ENCODE measurements at places on chromosomes 12 and 14.
A peak's percentile ranks its signal among the peaks of the same experiment; 100 is the strongest.

DNA sequence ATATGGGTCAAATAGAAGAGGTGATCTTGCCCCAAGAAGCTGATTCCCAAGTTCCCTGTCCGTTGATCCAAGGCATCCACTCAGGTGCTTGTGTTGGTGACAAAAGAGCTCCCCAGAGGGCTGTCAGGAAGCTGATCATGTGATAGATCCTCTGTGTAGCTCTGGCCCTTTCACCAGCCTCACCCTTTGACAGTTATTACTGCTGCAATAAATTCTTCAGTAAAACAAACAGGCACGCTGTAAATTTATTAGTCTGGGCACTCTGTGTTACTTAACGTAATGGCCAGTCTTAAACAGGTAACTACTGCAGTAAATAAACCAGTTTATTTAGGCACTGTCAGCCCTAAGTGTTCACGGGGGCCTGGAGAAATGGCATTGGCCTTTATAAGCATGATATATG, 473.9 kb downstream of the BCL11B start:
- DNase-seq = no peak

DNA sequence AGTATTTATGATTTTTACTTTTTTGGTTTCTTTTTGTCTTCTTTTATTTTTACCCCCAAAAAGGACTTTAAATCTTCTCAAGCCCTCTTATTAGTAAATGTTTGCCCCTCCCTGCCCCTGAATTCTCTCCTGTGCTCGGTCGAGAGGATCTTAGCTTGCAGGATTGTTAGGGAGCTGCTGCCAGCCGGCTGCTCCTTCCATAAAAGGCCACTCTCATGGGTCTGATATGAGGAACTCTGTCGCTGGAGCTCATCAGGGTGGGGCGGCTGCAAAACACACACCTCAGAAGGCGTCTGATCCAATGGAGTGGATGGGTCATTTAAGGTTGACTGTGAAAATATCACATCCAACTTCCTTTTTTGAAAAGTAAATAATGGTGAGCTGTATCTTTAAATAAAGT, 8.5 kb downstream of the LTBR start:
- no peak for DNase-seq

DNA sequence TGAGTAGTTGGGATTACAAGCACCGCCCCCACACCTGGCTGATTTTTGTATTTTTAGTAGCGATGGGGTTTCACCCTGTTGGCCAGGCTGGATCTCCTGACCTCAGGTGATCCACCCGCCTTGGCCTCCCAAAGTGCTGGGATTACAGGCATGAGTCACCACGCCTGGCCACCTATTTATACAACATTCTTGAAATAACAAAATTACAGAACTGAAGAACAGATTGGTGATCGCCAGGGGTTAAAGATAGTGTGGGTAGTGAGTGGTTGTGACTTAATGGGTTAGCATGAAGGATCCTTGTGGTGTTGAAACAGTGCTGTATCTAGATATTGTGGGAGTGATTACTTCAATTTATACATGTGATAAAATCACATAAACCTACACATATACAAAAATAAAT, 7.4 kb downstream of the GLIPR1L1 start:
- no peak for DNase-seq

GRCh38 chr14:75121552-75121951, 5.3 kb downstream of the NEK9 start:
- no peak for DNase-seq

- no peak for DNase-seq
Observed at GRCh38 chr12:50062728-50063460, 5.5 kb downstream of the ASIC1 start.

GRCh38 chr14:85060121-85060520, 469.8 kb upstream of the FLRT2 start:
- no peak for DNase-seq

GRCh38 chr12:93176610-93177126, 201.1 kb upstream of the NUDT4 start:
- DNase-seq = no peak

DNA sequence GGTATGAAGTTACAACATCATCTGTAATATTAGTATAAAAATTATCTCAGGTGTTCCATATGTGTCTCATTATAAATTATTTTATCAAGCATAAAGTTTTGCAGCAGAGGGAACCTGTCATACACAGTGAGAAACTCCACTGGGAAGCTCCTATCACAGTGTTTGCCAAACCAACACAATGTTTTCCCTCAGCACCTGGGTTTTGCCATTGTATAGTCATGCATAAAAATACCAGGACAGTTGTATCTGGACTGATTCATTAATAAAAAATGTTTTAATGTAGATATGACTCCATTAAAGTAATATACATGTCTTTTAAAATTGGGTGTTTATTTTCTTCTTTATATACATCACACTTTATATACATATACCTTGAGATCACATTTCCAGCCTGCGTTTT, 56.6 kb downstream of the METTL25 start:
- no peak for DNase-seq

DNA sequence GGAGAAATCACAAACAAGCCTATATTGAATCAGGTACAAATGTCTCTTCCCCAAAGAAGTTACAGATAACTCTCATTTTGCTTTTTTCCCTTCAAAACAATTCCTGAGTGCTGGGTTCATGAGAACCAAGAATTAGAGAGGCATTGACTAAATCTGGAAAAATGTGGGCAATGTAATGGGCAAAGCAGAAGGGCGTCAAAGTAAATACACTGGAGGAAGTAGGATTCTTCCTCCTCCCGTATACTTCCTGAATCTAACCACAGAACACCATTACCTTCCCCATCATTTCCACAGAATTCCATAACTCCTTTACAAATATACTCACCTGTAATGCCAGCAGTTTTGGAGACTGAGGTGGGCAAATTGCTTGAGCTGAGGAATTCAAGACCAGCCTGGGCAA, 3.0 kb upstream of the RBMS2 start:
- DNase-seq = no peak

- DNase-seq = no peak
Observed at GRCh38 chr12:78208092-78208491, 377.4 kb downstream of the NAV3 start.

DNA sequence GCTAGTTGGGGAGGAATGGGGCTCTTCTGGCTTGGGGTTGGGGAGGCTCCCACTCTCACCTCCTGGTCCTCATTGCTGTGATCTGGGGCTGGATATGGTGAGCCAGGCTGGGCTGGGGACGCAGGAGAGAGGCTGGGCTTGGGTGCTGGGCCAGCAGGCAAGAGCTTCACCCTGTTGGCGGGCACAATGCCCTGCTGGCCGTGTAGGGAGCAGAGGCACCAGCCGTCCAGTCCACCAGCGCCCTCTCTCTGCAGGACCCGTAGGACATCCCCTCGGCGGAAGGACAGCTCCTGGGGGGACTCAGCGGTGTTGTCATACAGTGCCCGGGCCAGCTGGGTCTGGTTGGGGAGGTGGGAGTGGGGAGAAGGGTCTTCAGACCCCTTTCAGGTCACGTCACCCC, 4.5 kb downstream of the EFS start:
- DNase-seq = no peak

- DNase-seq = no peak
Observed at GRCh38 chr12:106197906-106198623, 49.8 kb downstream of the CKAP4 start.

- no peak for DNase-seq
Observed at GRCh38 chr14:76514213-76514998, 138.5 kb downstream of the ESRRB start.

DNA sequence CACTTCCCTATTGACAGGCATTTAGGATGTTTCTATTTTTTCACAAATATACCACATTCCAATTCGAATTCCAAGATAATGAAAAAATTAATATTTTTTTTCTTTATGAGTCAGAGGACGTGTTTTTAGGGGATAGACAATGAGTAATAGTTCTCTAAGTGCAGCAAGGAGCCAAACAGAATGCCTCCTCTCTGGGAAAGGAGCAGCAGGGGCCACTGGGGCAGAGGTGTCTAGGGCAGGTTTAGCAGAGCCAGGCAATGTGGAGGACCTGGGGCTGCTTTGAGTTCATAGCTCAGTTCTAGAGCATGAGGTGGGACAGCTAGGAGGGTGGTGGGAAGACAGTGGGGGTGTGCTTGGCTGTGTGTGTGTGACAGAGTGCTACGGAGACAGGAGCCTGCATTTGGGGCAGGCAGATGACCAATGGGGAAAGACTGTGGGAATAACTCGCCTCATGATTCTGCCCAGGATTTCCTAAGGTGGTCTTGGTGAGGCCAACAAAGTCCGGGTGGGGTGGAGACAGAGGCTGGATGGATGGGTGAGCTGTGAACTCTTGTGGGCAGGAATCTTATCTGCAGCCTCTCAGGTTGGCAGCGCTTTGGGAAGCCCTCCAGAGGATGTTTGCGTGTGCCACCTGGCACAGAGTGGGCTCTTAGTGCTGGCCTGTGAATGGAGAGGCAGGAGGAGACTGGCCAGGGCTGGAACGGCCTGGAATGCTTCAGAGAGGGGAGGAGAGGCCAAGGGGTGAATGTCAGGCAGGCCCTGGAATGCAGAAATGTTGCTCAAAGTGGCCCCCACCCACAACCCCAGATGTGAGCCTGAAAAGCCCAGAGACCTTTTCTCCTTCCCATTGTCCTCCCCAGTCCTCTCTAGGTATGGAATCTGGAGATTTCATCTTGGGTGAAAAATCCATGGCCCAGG, 2.4 kb upstream of the KRT7 start:
- no peak for DNase-seq

GRCh38 chr12:117622741-117623140, 261.3 kb upstream of the NOS1 start:
- DNase-seq = no peak

DNA sequence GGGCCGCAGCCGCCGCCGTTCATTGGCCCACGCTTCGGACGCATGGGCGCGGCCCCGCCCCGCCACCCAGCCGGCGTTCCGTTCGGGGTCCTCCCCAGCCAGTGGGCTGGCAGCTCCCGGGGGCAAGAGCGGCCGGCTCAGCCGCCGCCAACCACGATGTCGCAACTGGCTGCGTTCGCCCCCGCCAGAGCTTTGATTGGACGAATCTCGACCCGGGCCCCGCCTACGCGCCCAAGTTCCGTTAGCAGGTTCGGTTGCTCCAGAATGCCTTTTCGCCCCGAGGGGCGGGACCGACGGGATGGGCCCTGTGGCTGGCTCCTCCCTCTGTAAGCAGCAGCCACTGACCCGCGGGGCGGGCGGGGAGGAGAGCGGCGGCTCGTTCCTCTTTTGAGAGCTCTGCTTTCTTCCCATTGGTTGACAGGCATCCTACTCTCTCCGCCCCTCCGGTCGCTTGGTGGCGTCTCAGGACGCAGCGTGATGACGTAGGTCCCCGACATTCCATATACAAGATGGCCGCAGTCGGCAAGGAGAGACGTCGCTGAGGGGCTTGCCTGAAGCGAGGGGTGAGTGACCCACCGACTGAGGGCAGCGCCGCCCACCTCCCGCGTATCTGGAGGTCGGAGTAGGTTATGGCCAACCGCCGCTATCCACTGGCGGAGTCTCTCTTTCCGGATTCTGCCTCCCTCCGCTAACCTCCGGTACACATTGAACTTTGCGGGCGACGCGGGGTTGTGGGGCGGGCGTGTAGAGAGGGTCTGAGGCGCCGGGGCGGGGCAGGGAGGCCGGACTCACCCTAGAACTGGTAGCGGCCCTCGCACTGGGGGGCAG, at the start of gene CCNK:
Gene CCNK (plus strand): TSS at position 493 of the 828 bp plus-strand sequence. CDS start 11,269 bp downstream, outside the sequence.
- DNase-seq = peak; percentile 87

GRCh38 chr12:111971800-111972199, 41.2 kb downstream of the TMEM116 start:
- no peak for DNase-seq

- DNase-seq = no peak
Observed at GRCh38 chr12:44459569-44459968, 416.5 kb downstream of the NELL2 start.

- DNase-seq = no peak
Observed at GRCh38 chr12:115597157-115597712, 680.3 kb downstream of the MED13L start.

DNA sequence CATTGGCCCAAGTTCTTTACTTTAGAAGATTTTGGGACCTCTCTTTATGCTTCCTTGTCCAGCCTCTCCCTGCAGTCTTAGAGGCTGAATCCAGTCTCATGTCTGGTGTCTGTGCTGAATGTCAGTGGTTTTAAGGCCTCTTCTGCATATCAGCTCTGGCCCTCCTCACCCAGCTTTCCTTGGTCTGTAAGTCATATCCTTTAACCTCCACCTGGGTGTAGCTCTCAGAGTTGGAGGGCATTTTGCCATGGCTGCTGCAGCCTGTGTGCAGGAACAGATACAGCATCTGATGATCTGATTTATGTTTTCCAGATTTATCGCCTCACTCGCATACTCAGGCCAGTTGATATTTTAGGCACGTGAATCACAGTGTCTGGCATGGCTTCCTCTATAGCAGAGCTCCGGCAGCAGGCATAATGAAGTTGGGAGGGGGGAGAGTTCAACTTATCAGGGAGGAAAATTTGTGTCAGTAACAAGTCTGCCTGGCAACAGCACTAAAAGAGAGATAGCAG, 335.0 kb downstream of the PCNX1 start:
- no peak for DNase-seq

DNA sequence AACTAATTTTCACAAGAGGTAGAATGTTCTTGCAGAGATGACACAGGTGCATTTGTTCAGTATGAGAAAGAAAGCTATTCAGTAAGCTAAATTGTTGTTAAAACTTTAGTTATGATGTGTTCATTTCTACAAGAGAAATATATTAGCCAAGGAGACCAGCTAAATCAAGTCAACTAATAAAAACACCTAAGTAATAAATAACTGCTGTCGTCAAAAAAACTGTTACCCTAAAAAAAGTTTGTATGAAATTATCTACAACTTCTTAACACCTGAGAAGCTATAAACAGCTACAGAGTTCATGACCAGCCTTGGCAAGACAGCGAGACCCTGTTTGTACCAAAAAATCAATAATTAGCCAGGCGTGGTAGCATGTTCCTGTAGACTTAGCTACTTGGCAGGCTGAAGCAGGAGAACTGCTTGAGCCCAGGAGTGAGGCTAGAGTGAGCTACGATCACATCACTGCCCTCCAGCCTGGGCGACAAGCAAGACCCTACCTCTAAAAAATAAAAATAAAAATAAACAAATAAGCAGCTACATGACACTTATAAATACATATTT, 67.6 kb upstream of the AP4S1 start:
- no peak for DNase-seq

- DNase-seq = no peak
Observed at GRCh38 chr12:70121562-70121961, 121.7 kb upstream of the CNOT2 start.
